Chondrocyte (in vitro differentiated cells): ENCODE measurements at places on chromosomes 3 and 15. TPM values are rescaled to one million over a fixed set of nuclear protein-coding genes. Genes with fewer than 3 reads are reported as not detected.

The SCAMP5 gene
- total RNA-seq: 20.6 to 29.3 TPM (median 22.4 TPM) in 3 replicates

The LRRC34 gene
- 1.5 to 2.2 TPM (median 1.9 TPM) in 3 replicates for total RNA-seq

The MUC20 gene
- total RNA-seq: 2.2 to 8.4 TPM (median 3.0 TPM) in 3 replicates

The CLRN1 gene
- not detected in 3 replicates for total RNA-seq

The IMPG2 gene
- 0.50 to 0.80 TPM (median 0.56 TPM) in 3 replicates for total RNA-seq

The GJD2 gene
- total RNA-seq: not detected in 3 replicates

The SLC38A3 gene
- 1.00 to 1.9 TPM (median 1.2 TPM) in 3 replicates for total RNA-seq

The IL12A gene
- total RNA-seq: 1.3 to 1.9 TPM (median 1.5 TPM) in 3 replicates

The RBP2 gene
- not detected in 3 replicates for total RNA-seq

The CP gene
- total RNA-seq: not detected in 3 replicates

The LDHAL6B gene
- not detected in 3 replicates for total RNA-seq

- peaks cover under 1% of the 10 kb centered on the region for H3K27me3 ChIP-seq
- H3K36me3 ChIP-seq: no peaks in the 10 kb centered on the region
- DNase-seq: no peak
- H3K4me3 ChIP-seq: peak overlapping the region; percentile 79
- peaks cover 59% of the 10 kb centered on the region for H3K4me1 ChIP-seq
- H3K27ac ChIP-seq: peak overlapping the region; percentile 73
Measured at GRCh38 chr15:41970456-41970855, 1.9 kb downstream of the EHD4 start.

- no peaks in the 10 kb centered on the region for H3K36me3 ChIP-seq
- no peaks in the 10 kb centered on the region for H3K27me3 ChIP-seq
- peaks cover 34% of the 10 kb centered on the region for H3K4me1 ChIP-seq
- no peak for DNase-seq
- H3K4me3 ChIP-seq: no peak overlapping the region
Measured at GRCh38 chr3:157785102-157785826, 282.0 kb upstream of the VEPH1 start.

DNA sequence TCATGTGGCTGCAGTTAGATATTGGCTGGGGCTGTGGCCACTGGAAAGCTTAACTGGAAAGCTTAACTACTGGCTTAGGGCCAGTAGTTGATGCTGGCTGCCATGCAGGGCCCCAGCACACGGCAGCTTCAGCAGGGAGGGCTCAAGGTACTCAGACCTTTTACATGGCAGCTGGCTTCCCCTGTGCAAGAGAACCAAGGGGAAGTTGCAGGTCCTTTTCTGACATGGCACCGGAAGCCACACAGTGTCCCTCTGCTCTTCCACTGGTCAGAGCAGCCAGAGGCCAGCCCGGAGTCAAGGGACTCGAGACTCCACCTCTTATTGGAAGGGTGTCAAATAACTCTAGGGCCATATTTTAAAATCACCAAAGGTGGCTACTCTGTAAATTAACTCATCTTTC, 24.5 kb downstream of the CCR9 start:
- DNase-seq: no peak
- H3K4me1 ChIP-seq: peaks cover 21% of the 10 kb centered on the region
- H3K27ac ChIP-seq: no peak overlapping the region
- no peak overlapping the region for H3K4me3 ChIP-seq
- no peaks in the 10 kb centered on the region for H3K36me3 ChIP-seq

GRCh38 chr3:61155701-61156292, 95.5 kb downstream of the FHIT start:
- H3K27ac ChIP-seq: no peak overlapping the region
- no peak overlapping the region for H3K4me3 ChIP-seq
- no peaks in the 10 kb centered on the region for H3K4me1 ChIP-seq

GRCh38 chr3:161630794-161631193, 134.2 kb downstream of the OTOL1 start:
- H3K4me1 ChIP-seq: no peaks in the 10 kb centered on the region
- H3K27me3 ChIP-seq: peaks cover 6% of the 10 kb centered on the region
- H3K4me3 ChIP-seq: no peak overlapping the region

DNA sequence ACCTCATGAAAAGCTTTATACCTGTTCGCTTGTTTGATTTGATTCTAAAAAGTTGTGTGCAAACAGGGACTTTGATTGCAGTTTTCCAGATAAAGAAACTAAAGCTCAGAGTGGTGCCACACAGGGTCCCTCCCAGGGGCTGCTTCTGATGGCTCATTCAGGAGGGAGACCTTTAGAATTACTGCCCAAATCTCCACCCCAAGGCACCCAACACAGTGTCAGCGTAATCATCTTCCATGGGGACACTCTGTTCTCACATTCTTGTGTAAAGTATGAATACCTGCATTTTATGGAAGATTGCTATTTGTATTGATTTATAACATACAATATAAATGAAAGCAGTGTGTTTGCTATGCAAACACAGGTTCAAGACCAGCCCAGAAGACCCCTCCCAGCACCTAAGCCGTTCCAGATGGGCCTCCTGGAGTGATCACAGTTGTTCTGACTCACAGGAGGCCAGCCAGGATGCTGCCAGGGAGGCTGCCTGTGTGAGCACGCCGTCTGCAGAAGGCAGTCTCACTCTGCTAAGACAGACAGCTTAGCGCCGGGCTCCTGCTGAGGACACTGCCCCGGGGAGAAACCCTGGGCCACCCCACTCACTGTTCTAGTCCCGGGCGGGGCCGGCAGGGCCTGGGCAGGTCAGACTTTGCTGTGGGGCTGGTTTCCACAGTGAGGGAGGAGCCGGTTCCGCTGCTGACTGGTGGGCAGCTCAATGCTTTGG, 185.6 kb downstream of the FAM43A start:
- peaks cover 2% of the 10 kb centered on the region for H3K36me3 ChIP-seq
- H3K27ac ChIP-seq: peak overlapping the region; percentile 89
- peaks cover 27% of the 10 kb centered on the region for H3K4me1 ChIP-seq
- DNase-seq: peak; percentile 98

GRCh38 chr3:105722943-105723556, 145.8 kb downstream of the CBLB start:
- no peak overlapping the region for H3K27ac ChIP-seq
- H3K4me3 ChIP-seq: no peak overlapping the region
- H3K36me3 ChIP-seq: peaks cover 10% of the 10 kb centered on the region
- no peaks in the 10 kb centered on the region for H3K4me1 ChIP-seq
- H3K27me3 ChIP-seq: no peaks in the 10 kb centered on the region
- no peak for DNase-seq

DNA sequence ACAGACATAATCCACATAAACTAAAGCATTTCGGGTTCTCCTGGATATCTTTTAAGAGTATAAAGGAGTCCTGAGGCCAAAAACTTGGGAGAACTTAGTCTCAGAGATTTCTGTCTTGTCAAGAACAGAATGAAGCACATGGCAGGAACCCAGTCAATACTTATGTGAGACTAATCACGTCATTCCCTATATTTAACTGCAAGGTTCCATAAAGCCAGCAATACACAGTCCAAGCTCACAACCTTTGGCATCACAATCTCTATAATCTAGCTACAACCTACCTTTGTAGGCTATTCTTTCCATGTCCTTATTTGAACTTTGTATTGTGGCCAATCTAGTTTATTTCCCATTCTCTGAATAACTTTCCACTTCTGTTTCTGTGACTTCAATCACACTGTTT, 68.9 kb upstream of the CSPG5 start:
- H3K27ac ChIP-seq: no peak overlapping the region
- H3K36me3 ChIP-seq: peaks cover 12% of the 10 kb centered on the region
- H3K4me1 ChIP-seq: peaks cover 17% of the 10 kb centered on the region
- no peak for DNase-seq

DNA sequence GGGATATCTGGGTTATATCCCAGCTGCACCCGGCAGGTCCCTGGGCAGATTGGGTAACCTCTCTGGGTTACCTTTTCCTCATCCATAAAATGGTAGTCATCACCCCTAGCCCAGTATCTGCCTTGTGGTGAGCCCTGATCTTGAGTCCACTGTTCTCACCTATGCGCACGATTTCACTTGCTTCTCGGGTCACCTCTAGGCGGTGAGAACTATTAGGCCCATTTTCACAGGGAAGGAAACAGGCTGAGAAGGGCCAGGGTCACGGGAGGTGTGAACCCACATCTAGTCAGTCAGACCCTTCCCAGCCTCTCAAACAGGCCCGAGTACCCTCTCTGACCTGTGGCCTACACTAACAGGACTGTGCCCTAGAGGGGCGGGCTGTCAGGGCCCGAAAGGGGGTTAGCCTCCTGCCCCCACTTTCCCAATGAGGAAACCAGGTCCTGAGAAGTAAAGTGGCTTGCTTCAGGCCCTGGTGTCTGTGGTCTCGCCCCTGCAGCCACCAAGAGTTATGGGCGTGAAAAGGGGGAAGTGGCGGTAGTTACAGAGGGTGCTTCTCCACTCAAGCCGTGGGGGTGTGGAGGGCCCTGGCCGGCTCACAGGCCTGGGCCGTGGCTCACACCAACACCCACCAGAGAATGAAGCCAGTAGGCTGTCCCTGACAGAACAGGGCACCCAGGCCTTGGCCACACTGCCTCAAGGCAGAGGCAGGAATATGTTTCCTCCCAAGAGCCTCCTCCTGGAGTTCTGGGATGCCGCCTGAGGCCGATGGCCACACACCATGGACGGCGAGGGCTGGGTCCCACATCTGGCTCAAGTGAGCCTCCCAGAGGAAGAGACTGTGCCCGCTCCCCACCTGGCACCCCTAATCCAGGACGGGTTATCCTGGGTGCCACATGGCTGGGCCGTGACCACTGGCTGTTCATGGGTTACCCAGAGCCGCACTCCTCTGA, 19.5 kb downstream of the PSTPIP1 start:
- H3K4me3 ChIP-seq: no peak overlapping the region
- peaks cover 7% of the 10 kb centered on the region for H3K27me3 ChIP-seq
- peaks cover 2% of the 10 kb centered on the region for H3K36me3 ChIP-seq
- DNase-seq: peak; percentile 80
- peaks cover under 1% of the 10 kb centered on the region for H3K4me1 ChIP-seq

- H3K36me3 ChIP-seq: no peaks in the 10 kb centered on the region
- H3K27ac ChIP-seq: no peak within 1 kb of the TSS
- peak; percentile 84 for DNase-seq
- peak within 1 kb of the TSS; percentile 79 for H3K4me3 ChIP-seq
Measured at GRCh38 chr3:120908030-120908794, at the start of gene STXBP5L. STXBP5L (plus strand) TSS chr3:120908205; CDS start chr3:120909579, 1,374 bp downstream.

DNA sequence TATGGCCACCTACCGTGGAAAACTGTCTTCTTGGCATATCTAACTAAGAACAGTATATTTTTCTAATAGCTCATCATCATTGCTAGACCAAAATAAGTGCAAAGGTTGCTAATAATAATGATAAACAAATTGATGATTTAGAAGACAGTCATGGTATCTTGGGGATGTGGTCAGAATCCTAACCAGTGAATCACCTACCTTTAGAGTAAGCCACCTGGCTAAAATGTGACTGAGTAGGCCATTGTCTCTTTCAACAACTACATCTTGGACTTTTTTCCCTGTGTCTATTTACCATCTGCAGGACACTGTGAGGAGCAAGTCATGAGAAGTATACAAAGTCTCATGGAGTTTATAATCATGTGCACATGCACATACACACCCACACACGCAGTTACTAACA, 273.5 kb upstream of the SEMA6D start:
- DNase-seq: no peak
- H3K36me3 ChIP-seq: peaks cover 6% of the 10 kb centered on the region
- no peaks in the 10 kb centered on the region for H3K27me3 ChIP-seq
- no peak overlapping the region for H3K4me3 ChIP-seq
- peaks cover 13% of the 10 kb centered on the region for H3K4me1 ChIP-seq

DNA sequence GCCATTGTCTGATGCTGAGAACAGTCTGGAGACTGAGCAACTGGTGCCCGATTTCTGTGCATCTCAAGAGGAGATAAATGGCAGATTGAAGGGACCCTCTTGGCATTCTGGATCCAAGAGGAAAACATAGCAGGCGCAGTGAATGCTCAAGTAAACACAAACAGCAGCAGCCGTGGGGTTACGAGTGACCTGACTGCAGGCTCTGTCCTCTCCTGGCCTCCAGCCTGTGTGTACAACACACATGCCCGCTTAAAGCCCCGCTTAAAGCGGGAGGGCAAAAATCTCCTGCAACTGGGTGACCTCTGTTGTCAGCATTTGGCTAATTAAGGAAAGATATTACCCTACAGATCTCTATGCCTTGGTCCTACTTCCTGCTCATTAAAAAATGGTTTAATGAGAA, 120.5 kb downstream of the GREM1 start:
- H3K4me3 ChIP-seq: no peak overlapping the region
- H3K36me3 ChIP-seq: no peaks in the 10 kb centered on the region
- H3K27ac ChIP-seq: no peak overlapping the region
- no peaks in the 10 kb centered on the region for H3K27me3 ChIP-seq

DNA sequence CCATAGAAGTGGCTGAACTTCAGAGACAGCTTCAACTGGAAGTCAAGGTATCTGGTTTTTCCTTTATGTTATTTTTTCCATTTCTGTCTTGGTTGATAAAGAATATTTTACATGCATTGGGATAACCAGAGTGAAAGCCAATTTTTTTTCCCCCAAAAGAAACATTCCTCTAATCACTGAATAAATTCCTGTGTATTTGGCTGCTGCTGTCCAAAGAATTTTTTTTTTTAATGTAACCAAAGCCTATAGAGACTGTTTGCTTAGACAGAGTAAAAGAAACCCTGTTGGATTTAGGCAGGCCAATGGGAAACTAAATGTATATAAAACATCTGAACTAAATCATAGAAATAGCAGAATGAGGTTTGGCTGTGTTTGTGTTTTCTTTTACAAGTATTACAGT, 75.2 kb downstream of the CGNL1 start:
- H3K4me3 ChIP-seq: no peak overlapping the region
- DNase-seq: no peak
- no peaks in the 10 kb centered on the region for H3K36me3 ChIP-seq

DNA sequence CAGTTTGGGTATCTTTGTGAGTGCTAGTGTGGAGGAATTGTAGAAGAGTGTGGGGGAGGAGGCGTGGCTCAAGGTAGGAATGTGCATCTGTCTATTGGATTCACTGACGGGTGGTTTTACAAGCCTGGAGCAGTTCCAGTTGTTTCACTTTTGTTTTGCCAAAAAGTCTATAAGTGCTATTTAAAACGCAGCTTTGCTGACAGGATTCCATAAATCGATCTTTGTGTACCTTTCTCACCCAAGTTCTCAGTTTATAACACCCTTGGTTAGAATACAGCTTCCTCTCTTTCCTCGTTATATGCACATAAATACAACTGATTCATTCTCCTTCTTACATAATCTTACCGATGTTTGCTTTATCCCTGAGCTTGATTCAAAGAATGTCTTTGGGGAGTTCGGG, 123.2 kb upstream of the UBE2E2 start:
- no peaks in the 10 kb centered on the region for H3K27me3 ChIP-seq
- DNase-seq: no peak
- no peaks in the 10 kb centered on the region for H3K36me3 ChIP-seq
- no peak overlapping the region for H3K27ac ChIP-seq
- H3K4me3 ChIP-seq: no peak overlapping the region

GRCh38 chr3:28940994-28941393, 339.9 kb upstream of the RBMS3 start:
- no peaks in the 10 kb centered on the region for H3K36me3 ChIP-seq
- H3K4me3 ChIP-seq: no peak overlapping the region

DNA sequence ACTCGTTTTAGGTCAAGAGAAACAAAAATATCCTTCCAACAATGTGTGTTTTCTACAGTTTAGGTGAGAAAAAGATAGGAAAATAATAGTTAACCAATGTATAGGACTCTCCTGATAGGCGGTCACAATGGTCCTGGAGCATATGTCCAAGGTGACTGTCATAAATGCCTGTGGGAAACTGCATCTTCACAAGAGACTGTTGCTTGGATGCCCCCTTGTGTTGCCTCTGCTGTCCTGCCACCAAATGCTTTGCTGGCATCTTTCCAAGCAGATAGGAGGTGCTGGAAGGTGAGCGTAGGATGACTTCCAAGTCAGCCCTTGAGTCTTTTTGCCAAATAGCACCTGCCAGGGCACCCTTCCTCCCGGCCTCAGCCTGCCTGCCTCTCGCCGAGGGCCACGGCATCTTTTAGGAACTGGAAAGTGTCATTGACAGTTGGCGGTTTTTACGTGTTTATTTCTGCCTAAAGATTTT, 24.1 kb upstream of the SACM1L start:
- H3K27ac ChIP-seq: no peak overlapping the region
- no peaks in the 10 kb centered on the region for H3K27me3 ChIP-seq
- DNase-seq: no peak
- no peaks in the 10 kb centered on the region for H3K36me3 ChIP-seq
- H3K4me1 ChIP-seq: peaks cover 53% of the 10 kb centered on the region
- no peak overlapping the region for H3K4me3 ChIP-seq
